ENCODE measurements at places on chromosomes 13 and 19.

DNA sequence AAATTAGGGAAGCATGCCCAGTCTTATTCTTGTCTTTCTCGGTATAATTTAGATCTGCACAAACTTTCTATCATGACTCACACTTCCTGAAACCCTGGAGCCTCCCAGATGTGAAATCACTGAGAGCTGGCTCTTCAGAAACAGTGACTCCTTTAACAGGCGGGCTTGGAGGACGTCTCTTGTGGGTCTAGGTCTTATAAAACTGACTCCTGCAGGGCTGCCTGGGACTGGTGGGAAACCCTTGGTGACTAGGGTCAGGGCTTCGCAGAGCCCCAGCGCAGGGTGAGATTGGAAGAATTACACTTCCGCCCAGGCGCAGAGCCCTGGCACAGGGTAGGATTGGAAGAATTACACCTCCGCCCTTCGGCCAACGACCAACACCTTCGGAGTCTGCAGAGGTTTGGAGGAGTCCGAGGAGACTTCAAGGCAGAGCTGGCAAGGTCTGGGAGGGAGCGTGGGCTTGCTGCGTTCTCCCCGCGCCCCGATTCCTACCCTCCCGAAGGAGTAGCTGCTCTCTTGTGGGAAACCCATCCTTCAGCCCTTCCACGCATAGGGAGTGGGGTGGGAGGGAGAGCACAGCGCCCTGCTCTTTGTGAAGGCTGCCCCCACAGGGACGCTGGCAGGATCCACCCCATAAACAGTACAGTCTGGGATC is 43.4 kb upstream of the MAP3K10 start:
- DNase-seq, result no peak

GRCh38 chr19:39444598-39445195 is 685 bp upstream of the SUPT5H start:
- DNase-seq, result no peak

GRCh38 chr13:48950501-48950875 is 25.2 kb upstream of the FNDC3A start:
- DNase-seq, result no peak

DNA sequence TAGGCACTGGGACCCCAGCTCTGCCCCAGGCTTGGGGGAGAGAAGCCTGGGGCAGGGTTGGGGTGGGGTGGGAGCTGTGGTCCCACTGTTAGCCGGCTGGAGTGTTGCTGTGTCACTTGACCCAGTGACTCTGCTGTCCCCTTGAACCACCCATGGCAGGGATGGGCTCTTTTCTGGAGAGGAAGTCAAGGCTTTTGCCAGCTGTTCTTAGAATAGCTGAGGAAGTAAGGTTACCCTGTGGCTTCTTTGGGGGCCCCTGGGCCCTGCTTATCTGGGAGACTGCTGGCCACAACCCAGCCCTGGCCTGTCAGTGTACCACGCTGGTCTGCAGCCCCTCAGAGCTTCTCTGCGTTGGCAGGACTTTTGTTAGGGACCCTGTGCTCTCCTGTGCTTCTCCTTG is 9.1 kb downstream of the PNPLA6 start:
- no peak for DNase-seq

- no peak for DNase-seq
Observed at GRCh38 chr19:7819337-7819736, 10.7 kb upstream of the EVI5L start.

DNA sequence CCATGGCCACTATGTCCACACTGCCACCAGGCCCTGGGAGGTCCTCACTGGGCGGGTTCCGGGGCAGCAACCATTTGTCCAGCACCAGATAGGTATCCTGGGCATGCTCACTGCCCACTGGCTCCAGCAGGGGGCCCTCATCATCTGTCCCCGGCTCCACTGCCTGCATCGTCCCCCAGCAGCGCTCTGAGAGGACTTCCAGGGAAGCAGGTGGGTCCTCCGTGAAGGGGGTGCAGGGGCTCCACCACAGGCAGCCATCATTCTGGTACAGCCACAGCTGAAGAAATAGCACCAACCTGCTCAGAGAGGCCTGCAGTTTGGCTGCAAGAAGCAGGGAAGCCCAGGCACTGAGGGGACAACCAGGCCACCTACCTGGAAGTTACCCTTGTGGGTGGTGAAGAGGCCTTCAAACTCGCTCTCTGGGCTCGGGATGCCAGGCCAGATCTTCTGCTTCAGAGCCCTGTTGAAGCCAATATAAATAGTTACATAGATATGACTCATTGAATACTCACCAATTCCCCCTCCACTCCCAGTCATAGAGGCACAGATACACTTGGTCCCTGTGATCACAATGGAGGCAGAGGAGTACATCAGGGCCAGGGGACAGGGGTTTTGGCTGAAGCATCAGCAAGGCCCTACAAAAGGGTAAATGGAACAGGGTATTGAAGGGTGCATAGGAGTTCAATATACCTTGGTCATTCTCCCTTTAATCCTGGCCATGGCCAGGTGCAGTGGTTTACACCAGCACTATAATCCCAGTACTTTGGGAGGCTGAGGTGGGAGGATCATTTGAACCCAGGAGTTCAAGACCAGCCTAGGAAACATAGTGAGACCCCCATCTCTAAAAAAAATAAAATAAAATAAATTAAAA is 4.1 kb downstream of the SWSAP1 start:
- peak; percentile 48 for DNase-seq

DNA sequence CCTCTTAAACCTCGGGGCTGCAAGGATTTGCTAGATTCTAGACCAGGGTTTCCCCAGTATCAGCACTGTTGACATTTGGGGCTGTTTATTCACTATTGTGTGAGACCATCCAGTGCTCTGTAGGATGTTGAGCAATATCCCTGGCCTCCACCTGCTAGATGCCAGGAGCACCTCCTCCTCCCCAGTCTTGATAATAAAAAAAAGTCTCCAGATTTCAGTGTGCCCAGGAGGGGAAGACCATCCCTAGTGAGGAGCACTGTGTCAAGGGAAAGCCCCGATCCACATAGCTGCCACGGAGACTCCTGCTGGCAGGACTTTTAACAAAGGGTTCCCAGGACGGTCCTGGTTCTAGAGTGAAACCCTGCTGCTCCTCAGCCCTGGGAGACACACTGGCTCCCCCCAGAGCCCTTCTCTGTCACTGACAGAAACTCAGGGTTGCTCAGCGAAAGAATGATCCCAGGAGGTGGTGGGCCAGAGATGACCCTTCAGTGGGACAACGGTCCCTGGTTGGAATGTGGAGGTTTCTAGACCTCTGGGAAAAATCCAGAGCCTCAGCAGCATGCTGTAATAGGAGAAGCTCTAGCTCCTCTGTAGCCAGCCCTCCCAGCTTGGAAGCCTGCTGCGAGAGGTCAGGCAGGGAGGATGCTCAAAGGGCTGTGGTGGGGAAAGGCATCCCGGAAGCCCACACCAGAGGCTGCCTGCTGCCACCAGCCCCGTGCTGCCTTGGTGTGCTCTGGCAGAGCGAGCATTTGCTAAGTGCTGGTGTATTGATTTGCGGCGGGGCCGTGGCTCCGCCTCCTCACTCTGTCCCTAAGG is 20.3 kb downstream of the LYL1 start:
- no peak for DNase-seq

DNA sequence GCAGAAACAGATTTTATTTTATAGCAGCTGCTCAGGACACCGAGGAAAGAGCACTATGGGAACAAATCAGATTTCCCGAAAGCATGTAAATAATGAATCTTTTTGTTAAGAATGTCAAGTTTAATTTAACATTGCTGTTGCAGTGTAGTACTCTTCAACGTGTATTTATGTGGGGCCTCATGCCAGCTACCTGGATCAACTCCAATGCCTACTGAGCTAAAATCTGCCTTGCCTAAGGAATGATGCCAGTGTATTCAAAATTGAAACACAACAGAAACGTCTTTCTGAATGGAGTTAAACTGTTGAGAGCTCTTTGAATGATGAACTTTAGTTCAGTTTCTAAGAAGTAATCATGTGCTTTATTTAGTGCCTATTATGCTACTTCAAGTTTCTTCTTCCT is 1379.8 kb upstream of the ATXN8OS start:
- DNase-seq, result no peak

DNA sequence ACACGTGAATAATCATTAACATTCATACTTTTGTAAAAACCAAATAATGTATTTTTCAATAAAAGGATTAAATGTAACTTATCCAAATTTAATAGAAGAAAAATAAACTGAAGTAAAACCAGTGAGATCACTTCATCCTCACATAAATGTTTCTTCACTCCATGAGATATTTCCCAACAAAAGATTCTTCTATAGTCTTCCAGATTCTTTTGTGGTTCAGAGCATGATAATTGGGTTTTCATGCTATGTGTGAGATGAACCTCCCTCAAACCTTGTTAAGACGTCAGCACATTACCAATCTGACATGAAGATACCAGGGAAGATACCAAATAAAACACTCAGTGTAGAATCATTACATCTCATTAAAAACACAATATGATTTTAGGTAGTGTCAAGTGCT is 62.9 kb upstream of the OXGR1 start:
- no peak for DNase-seq

- no peak for DNase-seq
Observed at GRCh38 chr19:34457446-34457845, 24.1 kb upstream of the WTIP start.

GRCh38 chr13:25171170-25171516 is 945 bp downstream of the AMER2 start:
- DNase-seq, result no peak

- no peak for DNase-seq
Observed at GRCh38 chr13:105965910-105966309, 569.6 kb downstream of the EFNB2 start.

DNA sequence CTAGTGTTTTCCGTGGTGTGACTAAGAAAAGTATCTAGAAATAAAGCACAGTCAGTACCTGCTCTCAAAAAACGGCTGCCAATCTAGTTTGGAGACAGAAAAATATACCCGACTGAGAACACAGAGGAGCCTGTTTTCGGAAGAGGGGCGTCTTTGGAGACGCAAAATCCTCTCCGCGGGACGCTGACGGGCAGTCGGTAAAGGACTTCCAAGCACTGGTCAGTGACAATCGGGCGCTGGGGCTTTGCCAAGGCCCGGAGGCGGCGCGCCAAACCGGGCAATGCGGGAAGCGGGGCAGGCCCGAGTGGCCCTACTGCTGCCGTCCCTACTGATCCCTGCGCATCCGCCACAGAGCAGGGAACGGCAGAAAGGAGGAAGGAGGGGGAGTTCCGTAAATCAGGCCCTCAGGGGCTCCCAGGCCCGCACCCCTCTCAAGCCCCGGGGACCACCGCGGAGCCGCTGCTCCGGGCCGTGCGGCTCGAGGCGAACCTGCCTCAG is 588 bp upstream of the DPY19L3 start:
- DNase-seq, result no peak

GRCh38 chr13:47094734-47095434 is 198.0 kb upstream of the HTR2A start:
- DNase-seq, result no peak

GRCh38 chr13:75864718-75865117 is 228.6 kb downstream of the LMO7 start:
- DNase-seq, result no peak

DNA sequence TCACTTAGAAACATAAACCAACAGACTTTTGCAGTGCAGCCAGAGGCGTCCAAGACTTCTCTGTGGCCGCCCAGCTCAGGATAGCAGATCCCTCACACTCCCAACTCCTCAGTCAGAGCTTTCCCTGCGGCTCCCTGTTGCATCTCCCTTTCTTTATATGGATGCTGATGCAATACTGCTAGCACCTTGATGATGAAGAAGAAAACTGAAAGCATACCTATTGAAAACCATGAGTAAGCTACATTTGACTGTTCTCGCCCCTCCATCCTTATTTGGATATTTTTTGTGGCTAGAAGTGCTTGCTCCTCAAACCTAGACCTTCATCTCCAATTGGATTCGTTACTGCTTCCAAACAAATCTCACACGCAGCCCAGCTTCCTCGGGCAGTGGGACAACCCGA is 57.3 kb upstream of the UBL3 start:
- DNase-seq, result no peak

GRCh38 chr13:64078025-64078424 is 2662.4 kb upstream of the PCDH20 start:
- no peak for DNase-seq

DNA sequence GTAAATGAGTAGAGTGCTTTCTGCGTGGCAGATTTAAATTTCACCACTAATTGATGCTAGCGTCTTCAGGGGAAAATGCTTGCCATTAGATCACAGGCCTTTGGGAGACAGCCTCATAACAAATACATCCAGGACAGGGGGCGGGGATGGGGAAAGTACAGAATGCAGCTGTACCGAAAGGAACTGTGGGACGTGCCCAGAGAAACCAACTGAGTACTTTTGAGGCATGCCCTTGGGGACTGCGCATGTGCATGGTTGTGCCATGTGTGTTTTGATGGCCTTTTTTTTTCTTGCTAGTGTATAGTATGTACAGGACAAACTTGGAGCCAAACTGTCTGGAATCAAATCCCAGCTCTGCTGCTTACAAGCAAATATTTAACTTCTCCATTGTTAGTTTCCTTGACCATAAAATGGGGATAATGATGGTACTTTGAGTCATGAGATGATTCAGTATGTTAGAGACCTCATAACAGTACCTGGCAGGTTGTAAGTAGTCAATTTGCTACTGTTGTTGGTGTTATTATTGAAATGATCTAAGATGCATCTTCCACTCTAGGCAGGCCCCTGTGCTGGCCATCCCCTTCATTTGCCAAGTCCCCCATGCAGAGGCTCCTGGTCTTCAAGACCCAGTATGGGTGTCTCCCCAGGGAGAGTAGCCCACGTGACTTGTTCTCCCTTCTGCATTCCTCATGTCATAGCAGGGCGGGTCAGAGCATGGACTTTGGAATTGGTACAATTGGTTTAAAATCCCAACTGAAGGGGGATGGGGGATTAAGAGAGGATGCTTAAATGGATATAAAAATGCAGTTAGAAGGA is 68.3 kb upstream of the NPAS1 start:
- no peak for DNase-seq

- no peak for DNase-seq
Observed at GRCh38 chr13:71596116-71596515, 270.9 kb downstream of the DACH1 start.

Data from activated naive CD8-positive, alpha-beta T cell treated with anti-CD3 and anti-CD28 coated beads, Interleukin-2, amount 10 ng/mL, durations not matched to agents 7 days and 5 days (primary cell).